Hematopoietic multipotent progenitor cell treated with erythropoietin and hydrocortisone succinate and interleukin-3 and kit ligand, for 4 days (in vitro differentiated cells): ENCODE measurements at places on chromosomes 5 and 9.

DNA sequence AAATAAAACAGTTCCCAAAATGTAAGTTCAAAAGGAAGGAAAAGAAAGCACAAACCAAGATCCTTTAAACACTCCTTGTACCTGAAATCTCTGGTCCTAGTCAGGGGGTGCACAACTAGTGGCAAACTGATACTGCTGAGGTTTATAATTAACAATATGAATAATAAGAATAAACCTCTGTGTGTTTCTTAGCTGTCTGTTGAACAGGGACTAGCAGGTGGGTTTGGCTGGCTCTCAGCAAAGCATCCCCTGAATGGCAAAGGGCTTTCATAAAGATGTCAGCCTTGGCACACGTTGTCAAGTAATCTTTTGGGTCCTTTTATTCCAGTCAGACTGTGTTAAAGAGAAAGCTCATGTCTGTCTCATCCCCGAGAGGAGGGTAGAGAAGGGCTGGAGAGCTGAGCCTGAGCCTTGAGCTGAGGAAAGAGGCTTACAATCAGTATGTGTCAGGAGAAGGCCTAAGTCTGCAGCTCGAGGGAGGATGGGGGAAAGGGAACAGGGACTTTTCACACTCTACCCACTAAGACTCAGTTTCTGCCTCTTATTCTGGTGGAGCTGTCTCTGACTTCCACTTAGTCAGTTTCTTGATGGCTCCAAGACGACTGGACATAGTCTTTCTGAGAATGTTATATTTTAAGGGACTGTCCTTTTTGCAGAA lies 123.0 kb downstream of the GALNT10 start:
- DNase-seq = no peak

DNA sequence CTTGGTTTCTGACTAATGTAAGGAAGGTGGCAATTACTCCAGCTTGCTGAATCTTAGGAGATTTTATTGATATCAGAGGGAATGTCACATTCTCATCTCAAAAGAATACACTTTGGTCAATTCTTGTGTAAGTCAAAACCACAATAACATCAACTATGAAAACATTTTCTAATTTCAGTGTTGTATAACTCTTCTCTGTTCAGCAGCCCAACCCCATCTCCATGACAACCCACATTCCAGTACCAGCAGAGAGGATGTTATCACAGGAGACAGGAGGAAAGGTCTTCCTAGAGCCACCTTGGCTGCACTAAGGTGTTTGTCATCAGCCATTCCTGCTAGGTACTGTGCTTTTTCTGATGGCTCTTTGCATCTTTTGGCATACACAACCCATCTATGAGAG lies 529.1 kb upstream of the BRINP1 start:
- no peak for DNase-seq

DNA sequence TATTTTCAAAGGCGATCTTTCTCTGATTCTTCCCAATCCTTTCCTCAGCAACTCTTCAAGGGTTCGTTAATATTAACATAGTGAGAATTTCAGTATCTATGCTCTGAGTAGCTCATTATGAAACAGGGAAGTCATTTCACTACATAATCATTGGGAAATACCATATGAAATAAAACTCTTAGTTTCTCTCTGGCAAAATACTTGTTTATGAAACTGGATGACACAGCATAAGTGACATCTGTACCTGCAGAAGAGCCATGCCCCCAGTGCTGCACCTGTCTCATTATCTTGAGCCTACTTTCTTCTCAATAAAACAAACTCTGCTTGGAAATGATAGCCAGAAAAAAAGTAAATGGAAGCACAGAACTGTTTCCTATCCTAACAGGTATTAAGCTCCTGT lies 33.8 kb upstream of the OTULIN start:
- DNase-seq = no peak

DNA sequence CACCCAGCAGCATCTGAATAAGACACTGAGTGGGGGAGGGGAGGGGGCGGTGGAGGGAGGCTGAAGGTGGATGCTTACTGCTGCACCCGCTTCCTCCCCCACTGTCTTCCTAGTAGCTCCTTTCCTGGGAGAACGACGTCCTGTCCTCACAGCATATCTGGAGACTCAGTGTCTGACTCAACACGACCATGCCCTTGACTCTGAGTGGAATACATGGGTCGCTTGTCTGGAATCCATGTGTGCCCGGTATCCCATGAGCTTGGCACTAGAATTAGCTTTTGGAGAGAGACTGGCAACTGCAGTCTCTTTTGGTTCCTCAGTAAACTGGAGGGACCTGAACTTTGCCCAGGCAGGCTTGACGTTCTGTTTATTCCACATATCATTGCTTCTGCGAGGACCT lies 125.4 kb upstream of the FAM120A start:
- DNase-seq = no peak

- DNase-seq = no peak
These were observed 373.6 kb upstream of the SGCD start for GRCh38 chr5:155953335-155953734.

DNA sequence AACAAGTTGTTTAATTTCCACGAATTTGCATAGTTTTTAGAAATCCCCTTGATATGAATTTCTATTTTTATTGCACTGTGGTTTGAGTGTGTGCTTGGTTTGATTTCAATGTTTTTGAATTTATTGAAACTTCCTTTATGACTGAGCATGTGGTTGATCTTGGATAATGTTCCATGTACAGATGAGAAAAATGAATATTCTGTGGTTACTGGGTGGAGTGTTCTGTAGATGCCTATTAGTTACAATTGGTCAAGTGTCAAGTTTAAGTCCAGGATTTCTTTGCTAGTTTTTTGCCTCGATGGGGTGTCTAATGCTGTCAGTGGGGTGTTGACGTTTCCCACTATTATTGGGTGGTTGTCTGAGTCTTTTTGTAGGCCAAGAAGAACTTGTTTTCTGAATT lies 319.5 kb upstream of the ACTBL2 start:
- no peak for DNase-seq

DNA sequence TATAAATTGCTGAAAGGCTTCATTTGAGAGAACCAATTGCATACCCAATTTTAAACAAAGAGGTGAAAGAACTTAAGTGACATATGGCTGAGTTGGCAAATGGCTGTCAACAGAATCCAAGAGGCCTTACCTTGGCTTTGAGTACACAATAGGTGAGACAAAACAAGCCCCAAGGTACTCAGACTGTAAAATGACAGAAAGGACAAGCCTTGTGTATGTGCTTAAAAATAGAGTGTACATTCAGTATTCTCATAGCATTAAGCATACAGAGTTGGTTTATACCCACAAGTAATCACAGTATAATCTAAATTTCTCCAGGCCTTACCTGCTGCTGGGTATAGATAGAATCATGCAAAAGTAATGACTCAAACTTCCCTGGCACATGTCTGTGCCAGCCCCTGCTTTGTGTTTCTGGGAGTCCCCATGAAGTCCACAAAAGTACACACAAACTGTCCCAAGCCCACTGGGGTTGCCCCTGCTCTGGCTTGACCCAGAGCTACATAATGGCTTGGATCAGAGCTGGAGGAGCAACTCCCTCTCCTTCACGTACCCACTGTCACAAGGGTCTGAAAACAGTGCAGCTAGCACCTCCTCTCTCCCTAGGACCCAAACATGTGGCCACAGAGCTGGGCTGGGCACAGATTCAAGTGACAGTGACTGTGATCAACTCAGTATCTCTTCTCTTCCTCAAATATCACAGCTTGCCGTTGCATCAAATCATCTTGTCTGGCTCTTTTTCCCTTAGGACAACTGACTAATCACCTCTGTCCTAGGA lies 250.8 kb downstream of the ENC1 start:
- no peak for DNase-seq

GRCh38 chr5:95861221-95861863 lies 38.8 kb upstream of the GLRX start:
- DNase-seq = peak; percentile 42

- DNase-seq = no peak
These were observed 147.2 kb downstream of the PRELID2 start for GRCh38 chr5:145687943-145688342.

- DNase-seq = peak; percentile 60
These were observed 33.1 kb upstream of the SETD9 start for GRCh38 chr5:56876327-56876726.

- DNase-seq = no peak
These were observed 229.7 kb downstream of the MELK start for GRCh38 chr9:36802201-36802920.

GRCh38 chr9:12875191-12875590 lies 100.4 kb downstream of the LURAP1L start:
- no peak for DNase-seq

- no peak for DNase-seq
These were observed 72.6 kb downstream of the ENTREP1 start for GRCh38 chr9:69397384-69398214.

DNA sequence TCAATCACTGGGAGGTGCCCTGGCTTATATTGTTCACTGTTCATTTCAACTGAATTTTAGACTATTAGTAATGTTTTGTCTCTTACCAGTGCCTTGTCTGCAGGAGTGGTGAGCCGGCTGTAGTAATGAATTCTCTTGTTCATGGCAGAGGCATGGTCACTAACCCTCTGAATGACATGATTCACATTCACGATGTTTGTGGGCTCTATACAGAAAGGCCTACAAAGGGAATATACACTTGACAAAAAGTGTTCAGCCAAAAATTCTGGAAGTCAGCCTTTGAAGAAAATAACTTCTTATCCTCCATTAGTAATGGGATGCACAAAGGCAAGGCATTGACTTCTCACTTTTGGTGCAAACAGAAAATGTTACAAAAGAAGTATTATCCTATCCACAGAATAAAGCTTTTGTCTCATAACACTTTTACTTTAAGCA lies 39.6 kb downstream of the SLC38A9 start:
- no peak for DNase-seq

DNA sequence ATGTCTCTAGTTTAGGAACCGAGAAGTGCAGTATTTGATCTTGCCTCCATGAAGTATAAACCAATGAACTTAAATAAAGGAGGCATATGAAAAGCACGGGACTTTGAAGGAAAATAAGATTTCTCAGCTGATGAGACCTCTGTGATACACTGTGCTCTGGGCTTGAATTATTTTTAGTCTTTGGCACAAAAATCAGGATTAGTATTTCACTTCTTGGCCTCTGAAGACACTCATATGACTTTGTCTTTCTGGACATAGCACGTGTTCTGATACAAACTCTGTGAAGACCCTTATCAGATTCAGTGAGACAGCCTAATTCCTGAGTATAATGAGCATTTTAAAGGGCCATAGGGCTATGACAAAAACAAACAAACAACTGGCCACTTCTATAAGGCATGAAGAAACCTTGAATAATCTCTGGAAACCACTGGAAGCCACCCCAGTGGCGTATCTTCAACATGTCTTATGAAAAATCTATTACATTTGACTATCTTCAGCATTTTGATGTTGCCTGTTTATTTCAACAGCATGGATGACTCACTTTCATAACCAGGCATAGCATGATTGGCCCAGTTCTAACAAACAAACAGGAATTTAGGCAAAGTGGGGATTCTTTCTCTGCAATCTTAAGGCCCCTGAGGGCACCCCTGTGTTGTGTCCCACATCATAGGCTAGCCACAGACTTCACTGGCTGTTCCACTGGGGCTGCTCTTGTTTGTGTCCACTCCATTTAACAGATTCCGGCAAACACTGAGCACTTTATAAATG lies 90.3 kb upstream of the ZNF462 start:
- DNase-seq = no peak

GRCh38 chr5:63050916-63051315 lies 472.3 kb downstream of the LRRC70 start:
- DNase-seq = peak; percentile 4

GRCh38 chr5:15209053-15209762 lies 290.8 kb upstream of the FBXL7 start:
- no peak for DNase-seq

DNA sequence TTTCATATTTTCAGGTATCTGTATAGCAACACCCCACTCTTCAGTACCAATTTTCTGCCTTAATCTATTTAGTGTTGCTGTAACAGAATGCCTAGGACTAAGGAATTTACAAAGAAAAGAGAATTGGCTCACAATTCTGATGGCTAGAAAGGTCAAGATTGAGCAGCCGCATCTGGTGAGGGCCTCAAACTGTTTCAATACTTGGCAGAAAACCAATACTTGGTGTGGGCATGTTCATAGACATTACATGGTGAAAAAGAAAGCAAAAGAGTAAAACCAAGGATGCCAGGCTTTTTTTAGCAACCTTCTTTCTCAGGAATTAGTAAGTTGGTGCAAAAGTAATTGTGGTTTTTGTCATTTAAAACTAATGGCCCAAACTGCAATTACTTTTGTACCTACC lies 1041.1 kb upstream of the CDH6 start:
- no peak for DNase-seq

- DNase-seq = no peak
These were observed 68.5 kb upstream of the MYO10 start for GRCh38 chr5:17004441-17005106.

DNA sequence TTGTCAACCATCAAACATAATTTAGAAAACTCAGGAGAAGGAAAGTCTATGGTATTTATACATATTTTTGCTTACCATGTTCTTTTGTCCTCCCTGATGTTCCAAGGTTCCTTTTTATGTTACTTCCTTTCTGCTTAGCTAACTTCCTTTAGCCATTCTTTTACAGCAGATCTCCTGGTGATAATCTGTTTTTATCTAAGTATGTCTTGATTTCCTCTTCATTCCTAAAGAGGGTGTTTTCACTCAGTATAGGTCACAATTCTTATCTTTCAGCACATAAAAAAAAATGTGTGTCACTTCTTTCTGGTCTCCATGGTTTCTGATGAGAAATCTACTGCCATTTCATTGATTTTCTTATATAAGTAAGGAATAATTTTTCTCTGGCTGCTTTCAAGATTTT lies 384.4 kb upstream of the PDE4D start:
- DNase-seq = peak; percentile 26

GRCh38 chr9:79176014-79176697 lies 395.6 kb upstream of the TLE4 start:
- DNase-seq = no peak

- peak; percentile 53 for DNase-seq
These were observed 14.3 kb downstream of the CDC42SE2 start for GRCh38 chr5:131277875-131278740.

DNA sequence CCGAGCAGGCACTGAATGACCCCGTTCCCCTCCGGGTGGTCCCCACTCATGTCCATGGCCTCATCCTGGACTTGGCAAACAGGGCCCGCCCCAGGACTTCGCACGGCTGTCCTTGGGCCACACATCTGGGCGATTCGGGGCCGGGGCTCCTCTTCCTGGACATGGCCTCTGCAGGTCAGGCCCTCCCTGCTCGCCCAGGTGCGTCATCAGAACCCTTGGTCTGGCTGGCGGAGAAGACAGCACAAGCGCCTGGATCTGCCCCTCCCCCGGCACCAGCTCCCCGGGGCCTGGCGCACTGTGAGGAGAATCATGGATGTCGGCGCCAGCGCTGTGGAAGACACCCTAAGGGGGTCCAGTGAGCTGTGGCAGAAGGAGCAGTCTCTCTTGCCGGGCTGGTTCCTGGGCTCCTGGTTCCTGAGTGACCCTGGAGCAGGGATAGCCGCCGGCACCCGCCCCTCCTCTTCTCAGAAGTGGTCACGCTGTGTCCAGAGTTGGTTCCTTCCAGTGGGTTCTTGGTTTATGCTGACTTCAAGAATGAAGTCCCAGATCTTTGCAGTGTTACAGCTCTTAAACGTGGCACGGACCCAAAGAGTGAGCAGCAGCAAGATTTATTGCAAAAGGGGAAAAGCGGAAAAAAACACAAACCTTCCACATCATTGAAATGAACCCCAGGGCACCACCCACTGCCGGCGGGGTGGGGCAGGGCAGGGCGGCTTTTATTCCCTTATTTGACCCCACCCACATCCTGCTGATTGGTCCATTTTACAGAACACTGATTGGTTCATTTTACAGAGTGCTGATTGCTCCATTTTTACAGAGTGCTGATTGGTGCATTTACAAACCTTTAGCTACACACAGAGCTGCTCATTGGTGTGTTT lies 25.9 kb upstream of the SLC12A7 start:
- peak; percentile 78 for DNase-seq
